ENCODE measurements at places on chromosomes 16 and 17. TPM values are rescaled to one million over a fixed set of nuclear protein-coding genes. Genes with fewer than 3 reads are reported as not detected.

The MAP2K6 gene
- total RNA-seq = 2.9 TPM

The KRTAP9-8 gene
- total RNA-seq = not detected

The RAD51D gene
- 14.0 TPM for total RNA-seq

The NXPH3 gene
- not detected for total RNA-seq

The NATD1 gene
- 3.2 TPM for total RNA-seq
